Breast epithelium (tissue), 4 donors: ENCODE measurements at places on chromosomes 3 and 15. TPM values are rescaled to one million over a fixed set of nuclear protein-coding genes. Genes with fewer than 3 reads are reported as not detected.
A peak's percentile ranks its signal among the peaks of the same experiment; 100 is the strongest.

GRCh38 chr15:31245135-31245689 is 81.4 kb upstream of the KLF13 start:
- H3K27ac ChIP-seq: no peak overlapping the region
- H3K4me1 ChIP-seq: no peaks in the 10 kb centered on the region
- peak; percentile 15 for DNase-seq

Gene CASR
- total RNA-seq: not detected

- H3K27me3 ChIP-seq: no peaks in the 10 kb centered on the region
- no peaks in the 10 kb centered on the region for H3K4me1 ChIP-seq
- no peaks in the 10 kb centered on the region for H3K36me3 ChIP-seq
- H3K4me3 ChIP-seq: peak within 1 kb of the TSS; percentile 75
These were observed at the start of gene LRRK1 for GRCh38 chr15:100918690-100919480. LRRK1 (plus strand) TSS chr15:100919357; CDS start chr15:100924633, 5,276 bp downstream.

- no peaks in the 10 kb centered on the region for H3K27me3 ChIP-seq
- H3K27ac ChIP-seq: no peak overlapping the region
- no peaks in the 10 kb centered on the region for H3K4me1 ChIP-seq
- no peak overlapping the region for H3K4me3 ChIP-seq
- no peak for DNase-seq
These were observed 785.1 kb downstream of the EDEM1 start for GRCh38 chr3:5972586-5972985.

GRCh38 chr15:64476550-64476949 is 16.2 kb downstream of the ZNF609 start:
- no peak overlapping the region for H3K27ac ChIP-seq
- H3K27me3 ChIP-seq: no peaks in the 10 kb centered on the region
- no peak for DNase-seq

DNA sequence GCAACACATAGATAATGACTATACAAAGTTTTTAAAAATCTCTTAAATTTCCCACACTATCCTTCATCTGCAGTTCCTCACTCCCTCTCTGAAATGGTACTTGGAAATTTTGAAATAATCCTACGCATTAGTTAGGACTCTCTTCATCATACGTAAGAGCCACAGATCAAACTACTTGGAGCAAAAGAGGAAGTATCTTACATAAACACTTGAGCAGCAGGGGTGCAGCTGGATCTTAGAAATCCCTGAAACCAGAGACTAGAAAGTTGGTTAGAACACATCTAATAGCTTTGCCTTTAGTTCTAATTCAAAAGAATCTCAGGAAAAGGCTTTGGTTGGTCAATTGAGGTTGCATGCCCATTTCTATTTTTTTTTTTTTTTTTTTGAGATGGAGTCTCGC is 38.8 kb upstream of the ZNF445 start:
- H3K27me3 ChIP-seq: peaks cover 6% of the 10 kb centered on the region
- no peak overlapping the region for H3K4me3 ChIP-seq
- no peaks in the 10 kb centered on the region for H3K36me3 ChIP-seq
- no peak for DNase-seq

- no peaks in the 10 kb centered on the region for H3K36me3 ChIP-seq
- DNase-seq: no peak
- no peak overlapping the region for H3K27ac ChIP-seq
- H3K4me1 ChIP-seq: no peaks in the 10 kb centered on the region
- no peak overlapping the region for H3K4me3 ChIP-seq
- no peaks in the 10 kb centered on the region for H3K27me3 ChIP-seq
These were observed 142.7 kb downstream of the GADL1 start for GRCh38 chr3:30751610-30752299.

GRCh38 chr3:123148772-123149171 is 53.0 kb upstream of the SEC22A start:
- H3K27ac ChIP-seq: no peak overlapping the region
- H3K27me3 ChIP-seq: no peaks in the 10 kb centered on the region
- no peak for DNase-seq
- peaks cover 5% of the 10 kb centered on the region for H3K36me3 ChIP-seq
- H3K4me3 ChIP-seq: no peak overlapping the region

Gene TMEM40
- total RNA-seq: 0.33 TPM

DNA sequence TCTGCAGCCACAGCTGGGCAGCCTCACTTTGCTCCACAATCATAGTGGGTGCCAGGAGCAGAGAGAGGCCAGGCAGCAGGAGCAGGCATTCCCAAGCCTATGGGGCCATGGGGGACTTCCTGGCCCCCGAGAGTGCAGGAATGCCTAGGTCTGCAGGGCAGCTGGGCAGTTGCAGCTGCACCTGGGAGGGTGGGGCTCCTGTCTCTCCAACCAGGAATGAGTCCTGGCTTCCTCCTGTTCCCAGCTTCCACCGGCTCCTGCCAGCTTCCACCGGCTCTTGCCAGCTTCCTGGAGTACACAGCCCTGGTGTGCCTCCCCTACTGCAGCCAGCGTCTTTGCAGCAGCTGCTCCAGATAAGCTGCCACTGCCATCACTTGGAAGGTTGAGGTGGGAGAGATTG is 86.3 kb upstream of the CDV3 start:
- no peak overlapping the region for H3K27ac ChIP-seq
- no peaks in the 10 kb centered on the region for H3K36me3 ChIP-seq
- no peak overlapping the region for H3K4me3 ChIP-seq
- H3K4me1 ChIP-seq: no peaks in the 10 kb centered on the region

Gene CDHR4
- not detected for total RNA-seq

Gene OIP5
- 0.80 TPM for total RNA-seq

DNA sequence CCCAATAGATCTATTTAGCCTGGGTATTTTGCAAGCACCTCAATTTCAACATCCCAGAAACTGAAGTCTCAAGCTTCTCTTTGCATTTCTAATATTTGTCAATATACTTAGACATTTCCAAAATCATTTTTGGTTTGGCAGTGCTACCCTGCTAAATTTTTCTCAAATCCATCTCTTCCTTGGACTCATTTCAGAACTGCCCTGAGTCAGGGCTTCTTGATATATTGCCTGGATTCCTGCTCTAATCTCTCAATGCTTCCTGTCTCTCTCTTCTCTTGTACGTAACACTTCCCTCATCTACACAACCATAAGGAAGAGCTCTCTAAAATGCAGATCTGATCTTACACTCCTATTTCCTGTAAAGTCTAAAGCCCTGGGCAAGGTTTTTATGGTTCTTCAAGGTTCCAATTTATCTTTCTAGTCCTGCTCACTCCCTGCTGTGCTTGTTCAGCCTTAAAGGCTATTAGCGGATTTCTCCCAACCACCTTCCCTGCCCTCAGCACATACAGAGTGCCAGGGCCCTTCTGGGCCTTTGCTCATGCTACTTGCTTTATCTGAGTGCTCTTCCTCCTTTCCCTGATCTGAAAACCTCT is 53.0 kb upstream of the MME start:
- no peak overlapping the region for H3K4me3 ChIP-seq
- H3K4me1 ChIP-seq: no peaks in the 10 kb centered on the region
- H3K36me3 ChIP-seq: no peaks in the 10 kb centered on the region
- H3K27ac ChIP-seq: peak overlapping the region; percentile 35

- no peak for DNase-seq
- no peaks in the 10 kb centered on the region for H3K27me3 ChIP-seq
- H3K4me3 ChIP-seq: no peak overlapping the region
- no peaks in the 10 kb centered on the region for H3K4me1 ChIP-seq
These were observed 29.1 kb upstream of the VIPR1 start for GRCh38 chr3:42473083-42473932.

DNA sequence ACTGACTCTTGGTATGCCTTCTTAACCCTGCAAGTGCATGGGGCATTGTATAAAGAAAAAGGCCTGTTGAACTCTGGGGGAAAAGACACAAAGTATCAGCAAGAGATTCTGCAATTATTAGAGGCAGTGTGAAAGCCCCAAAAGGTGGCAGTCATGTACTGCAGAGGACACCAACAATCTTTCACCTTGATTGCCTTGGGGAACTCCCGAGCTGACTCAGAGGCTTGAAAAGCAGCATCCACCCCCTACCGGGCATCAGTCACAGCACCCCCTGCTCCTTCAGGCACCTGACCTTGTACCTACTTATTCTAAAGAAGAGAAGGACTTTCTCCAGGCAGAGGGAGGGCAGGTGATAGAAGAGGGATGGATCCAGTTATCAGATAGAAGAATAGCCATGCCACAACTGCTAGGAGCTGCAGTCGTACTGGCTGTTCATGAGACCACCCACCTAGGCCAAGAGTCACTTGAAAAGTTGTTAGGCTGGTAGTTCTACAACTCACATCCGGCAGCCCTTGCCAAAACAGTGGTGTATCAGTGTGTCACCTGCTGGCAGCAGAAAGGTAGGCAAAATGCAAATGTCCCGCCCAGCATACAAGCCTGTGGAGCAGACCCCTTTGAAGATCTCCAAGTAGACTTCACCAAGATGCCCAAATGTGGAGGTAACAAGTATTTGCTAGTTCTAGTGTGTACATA is 241.6 kb upstream of the CNTN6 start:
- no peaks in the 10 kb centered on the region for H3K36me3 ChIP-seq
- DNase-seq: no peak
- H3K4me3 ChIP-seq: no peak overlapping the region
- no peaks in the 10 kb centered on the region for H3K4me1 ChIP-seq
- no peaks in the 10 kb centered on the region for H3K27me3 ChIP-seq

- H3K4me3 ChIP-seq: no peak overlapping the region
- no peak overlapping the region for H3K27ac ChIP-seq
- H3K27me3 ChIP-seq: no peaks in the 10 kb centered on the region
- no peaks in the 10 kb centered on the region for H3K4me1 ChIP-seq
These were observed 40.8 kb downstream of the HMG20A start for GRCh38 chr15:77461486-77461885.

Gene MINDY4B
- not detected for total RNA-seq

Gene CCDC39
- total RNA-seq: 0.33 TPM

DNA sequence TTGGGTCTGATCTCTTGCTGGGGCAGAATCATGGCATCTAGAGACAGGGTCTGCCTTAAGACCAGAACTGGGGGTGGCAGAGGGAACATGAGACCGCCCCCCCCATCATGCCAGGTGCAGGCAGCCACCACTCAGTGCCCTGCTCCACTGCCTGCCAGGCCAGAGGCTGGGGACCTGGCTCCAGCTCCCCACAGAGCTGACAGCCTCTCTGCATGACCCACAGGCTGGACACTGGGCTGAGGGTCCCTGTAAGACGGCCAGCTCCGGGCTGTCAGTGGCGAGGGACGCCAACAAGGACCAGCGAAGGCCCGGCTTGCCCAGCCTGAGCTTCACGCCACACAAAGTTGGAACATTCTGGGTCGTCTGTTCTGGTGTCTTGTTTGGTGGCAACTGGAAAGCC is 145.6 kb downstream of the NSMCE3 start:
- H3K27me3 ChIP-seq: no peaks in the 10 kb centered on the region
- no peaks in the 10 kb centered on the region for H3K36me3 ChIP-seq
- no peaks in the 10 kb centered on the region for H3K4me1 ChIP-seq
- no peak overlapping the region for H3K27ac ChIP-seq
- H3K4me3 ChIP-seq: no peak overlapping the region
- DNase-seq: no peak

GRCh38 chr3:133301194-133301593 is 98.7 kb upstream of the BFSP2 start:
- H3K4me1 ChIP-seq: no peaks in the 10 kb centered on the region
- no peaks in the 10 kb centered on the region for H3K36me3 ChIP-seq
- H3K4me3 ChIP-seq: no peak overlapping the region
- no peak overlapping the region for H3K27ac ChIP-seq

Gene SIDT1
- total RNA-seq: 52.8 TPM

GRCh38 chr3:101362406-101362805 is 42.0 kb upstream of the IMPG2 start:
- no peaks in the 10 kb centered on the region for H3K36me3 ChIP-seq
- DNase-seq: no peak
- no peak overlapping the region for H3K27ac ChIP-seq
- no peak overlapping the region for H3K4me3 ChIP-seq
- H3K4me1 ChIP-seq: no peaks in the 10 kb centered on the region
- H3K27me3 ChIP-seq: no peaks in the 10 kb centered on the region

DNA sequence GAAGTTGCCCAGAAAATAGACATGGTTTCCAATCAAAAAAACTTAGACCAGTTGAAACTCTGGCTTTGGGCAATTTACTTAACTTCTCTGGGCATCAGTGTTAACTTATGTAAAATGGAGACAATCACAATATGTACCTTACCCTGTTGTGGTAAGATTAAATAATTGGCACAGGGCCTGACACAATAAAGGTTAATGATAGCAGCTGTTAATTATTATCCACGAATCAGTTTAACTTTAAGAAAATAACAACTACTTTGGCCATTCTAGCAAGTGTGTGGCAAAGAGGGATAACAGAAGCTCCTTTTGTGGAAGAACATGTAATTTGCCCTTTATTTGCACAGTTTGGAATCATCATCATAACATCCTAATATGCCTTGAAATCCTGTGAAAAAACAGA is 787.6 kb downstream of the FHIT start:
- no peaks in the 10 kb centered on the region for H3K4me1 ChIP-seq
- H3K27ac ChIP-seq: no peak overlapping the region
- no peak for DNase-seq

Gene RGMA
- total RNA-seq: 14.4 TPM

DNA sequence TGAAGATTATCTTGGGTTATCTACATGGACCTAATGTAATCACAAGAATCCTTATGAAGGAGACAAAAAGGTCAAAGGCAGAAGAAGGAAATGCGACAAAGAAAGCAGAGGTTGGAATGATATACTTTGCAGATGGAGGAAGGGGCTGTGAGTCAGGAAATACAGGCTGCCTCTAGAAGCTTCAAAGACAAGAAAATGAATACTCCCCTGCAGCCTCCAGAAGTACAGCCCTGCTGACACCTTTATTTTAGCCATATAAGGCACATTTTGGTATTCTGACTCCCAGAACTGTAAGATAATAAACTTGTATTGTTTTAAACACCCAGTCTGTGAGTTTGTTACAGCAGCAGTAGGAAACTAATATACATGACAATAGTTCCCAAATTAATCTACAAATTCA is 58.6 kb downstream of the SIDT1 start:
- DNase-seq: no peak
- H3K36me3 ChIP-seq: no peaks in the 10 kb centered on the region
- H3K27ac ChIP-seq: no peak overlapping the region

Gene TTC23
- total RNA-seq: 29.5 TPM

DNA sequence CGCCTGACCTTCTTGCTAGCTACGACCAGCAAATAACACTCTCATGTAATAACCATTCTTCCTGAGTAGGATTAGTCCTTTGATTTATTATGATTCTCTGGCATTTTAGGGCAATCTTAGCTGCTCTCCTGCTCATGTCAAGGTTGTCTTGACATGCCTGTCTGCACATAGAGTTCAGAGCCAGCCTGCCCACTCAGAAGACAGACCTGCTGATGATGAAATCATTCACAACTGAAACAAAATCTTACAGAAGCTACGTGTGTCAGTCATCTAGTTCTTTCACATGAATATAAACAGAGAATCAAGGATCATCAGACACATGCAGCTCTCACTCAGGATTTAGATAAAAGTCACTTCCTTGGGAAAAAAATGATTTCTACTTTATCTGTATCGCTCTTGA is 173.6 kb upstream of the LYSMD4 start:
- H3K4me1 ChIP-seq: no peaks in the 10 kb centered on the region
- H3K27me3 ChIP-seq: no peaks in the 10 kb centered on the region

- DNase-seq: no peak
- no peaks in the 10 kb centered on the region for H3K27me3 ChIP-seq
- no peaks in the 10 kb centered on the region for H3K4me1 ChIP-seq
These were observed 24.9 kb upstream of the PLSCR1 start for GRCh38 chr3:146569314-146569713.

GRCh38 chr3:48141604-48142137 is 46.5 kb downstream of the CDC25A start:
- no peak for DNase-seq
- H3K4me3 ChIP-seq: no peak overlapping the region
- no peak overlapping the region for H3K27ac ChIP-seq
- no peaks in the 10 kb centered on the region for H3K27me3 ChIP-seq

Gene CGNL1
- 24.9 TPM for total RNA-seq

GRCh38 chr3:16464511-16465148 is 48.9 kb downstream of the RFTN1 start:
- no peaks in the 10 kb centered on the region for H3K27me3 ChIP-seq
- H3K4me1 ChIP-seq: no peaks in the 10 kb centered on the region
- no peak overlapping the region for H3K4me3 ChIP-seq
